Activated CD8-positive, alpha-beta memory T cell treated with anti-CD3 and anti-CD28 coated beads for 4 hours (primary cell): ENCODE measurements at places on chromosomes 4 and X.

- no peak for DNase-seq
Observed at GRCh38 chr4:66178906-66179305, 508.6 kb upstream of the EPHA5 start.

GRCh38 chrX:101415180-101416145 lies 7.4 kb downstream of the HNRNPH2 start:
- DNase-seq, result no peak

- no peak for DNase-seq
Observed at GRCh38 chr4:184384810-184385557, 89.4 kb downstream of the IRF2 start.

DNA sequence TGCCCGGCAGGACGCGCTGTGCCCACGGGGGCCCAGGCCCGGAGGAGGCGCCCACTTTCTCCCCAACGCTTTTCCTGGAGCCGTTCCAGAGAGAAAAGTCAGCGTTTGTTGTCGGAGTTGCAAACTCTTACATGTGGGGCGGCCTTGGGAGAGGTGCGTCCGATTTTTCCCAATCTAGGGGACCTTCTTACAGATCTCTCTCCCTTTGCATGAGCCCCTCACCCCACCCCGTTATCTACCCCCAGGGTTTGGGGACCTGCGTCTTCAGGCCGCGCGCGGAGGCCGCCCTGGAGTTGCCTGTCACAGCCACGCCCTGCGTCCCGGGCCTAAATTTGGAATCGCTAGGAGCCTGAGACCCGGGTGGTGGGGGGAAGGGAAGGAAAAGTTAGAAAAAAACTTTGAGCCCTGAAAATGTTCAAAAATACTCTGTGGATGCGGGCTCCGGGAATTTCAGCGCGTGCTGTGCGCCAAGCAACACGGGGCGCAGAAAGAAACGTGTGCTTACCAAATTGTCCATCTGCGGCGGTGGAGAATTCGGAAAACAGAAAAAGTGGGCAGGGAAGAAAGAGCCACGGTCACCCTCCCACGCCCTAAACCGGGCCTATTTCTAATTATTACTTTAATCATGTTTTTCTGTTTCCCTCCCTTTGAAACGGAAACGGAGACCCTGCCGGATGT lies 587 bp downstream of the CD99 start:
- DNase-seq, result no peak

- no peak for DNase-seq
Observed at GRCh38 chr4:30191902-30192301, 528.3 kb upstream of the PCDH7 start.

DNA sequence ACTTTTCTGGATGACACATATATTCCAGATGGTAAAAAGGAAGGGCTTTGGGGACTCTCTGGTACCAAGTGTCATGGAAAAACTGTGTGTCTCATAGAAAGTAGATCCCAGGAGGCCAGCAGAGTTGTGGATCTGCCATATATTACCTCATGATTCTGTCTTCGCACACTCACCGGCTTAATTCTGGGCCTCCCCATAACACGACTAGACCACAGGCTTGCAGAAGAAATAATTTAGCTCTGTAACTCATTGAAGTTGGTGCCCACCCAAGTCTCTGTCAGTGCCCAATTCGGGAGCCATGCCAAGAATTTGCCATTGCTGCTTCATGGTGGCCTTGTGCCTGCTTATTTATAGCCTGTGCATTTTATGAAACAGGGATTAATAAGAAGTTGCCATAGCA lies 104.5 kb downstream of the AR start:
- DNase-seq, result no peak

DNA sequence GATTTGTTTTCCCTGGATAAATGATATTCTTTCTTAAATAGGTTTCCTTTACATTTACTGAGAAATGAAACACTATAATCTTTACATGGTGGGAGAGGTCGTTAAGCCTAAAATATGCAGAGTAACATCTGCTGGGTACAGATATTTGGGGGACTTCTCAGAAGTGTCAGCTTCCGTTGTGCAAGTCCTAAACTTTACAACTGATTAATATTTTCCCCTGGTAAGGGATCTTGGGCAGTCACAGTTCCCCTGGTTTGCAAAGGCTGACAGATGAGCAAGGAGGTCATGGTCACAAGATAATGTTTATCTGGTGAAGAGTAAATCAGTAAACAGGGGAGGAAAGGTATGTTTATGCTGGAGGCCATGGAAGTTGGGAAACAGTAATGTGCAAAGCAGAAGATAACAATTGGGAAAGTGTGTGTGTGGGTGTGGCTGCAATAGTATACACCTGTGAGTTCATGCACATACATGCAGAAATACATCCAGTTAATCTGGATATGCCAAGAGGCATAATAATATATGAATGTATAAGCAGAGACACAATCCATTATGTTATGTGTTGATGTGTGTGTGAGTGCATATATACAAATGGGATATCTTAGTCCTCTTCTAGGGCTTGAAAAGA lies 508.2 kb upstream of the FAM241A start:
- DNase-seq, result no peak
